ENCODE measurements at places on chromosomes 6 and 20.

DNA sequence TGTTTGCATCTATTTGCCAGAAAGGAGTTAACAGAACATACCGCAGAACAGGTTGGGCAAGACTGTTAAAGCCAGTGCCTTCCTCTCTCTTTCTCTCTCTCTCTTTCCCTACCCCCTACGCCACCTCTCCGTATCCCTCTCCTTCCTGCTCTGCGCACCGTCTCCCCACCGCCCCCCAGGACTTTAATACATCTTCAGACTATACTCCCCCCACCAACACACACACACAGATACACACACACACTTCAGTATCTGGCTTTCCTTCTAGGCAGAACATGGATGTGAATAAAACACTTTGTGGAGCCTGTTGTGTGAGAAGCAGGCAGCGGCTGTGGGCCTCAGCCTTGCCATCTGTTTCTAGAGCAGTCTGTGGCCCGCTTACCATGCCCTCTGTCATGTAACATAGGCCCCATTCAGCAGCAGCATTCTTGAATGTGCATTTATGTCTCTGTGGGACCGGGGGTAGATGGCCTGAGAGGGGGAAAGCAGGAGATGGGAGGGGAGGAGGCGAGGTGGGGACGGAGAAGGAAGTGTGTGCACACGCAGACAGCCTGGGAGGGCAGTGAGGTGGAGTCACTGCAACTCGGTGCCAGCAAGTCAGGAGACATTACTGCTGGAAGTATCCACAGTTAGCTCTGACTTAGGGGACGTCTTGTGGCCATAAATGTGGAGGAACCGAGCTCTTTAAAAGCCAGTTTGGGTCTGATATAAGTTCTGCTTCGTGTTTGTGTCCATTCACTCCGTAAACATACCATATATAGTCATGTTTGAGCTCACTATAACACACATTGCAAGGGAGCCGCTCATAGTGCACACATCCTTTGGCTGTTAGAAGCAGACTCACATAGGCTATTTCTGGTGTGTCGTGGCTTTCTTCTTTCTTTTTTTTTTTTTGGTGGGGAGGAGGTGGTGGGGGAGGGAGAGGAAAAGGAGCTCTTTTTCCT is 38.4 kb downstream of the RREB1 start:
- DNase-seq = peak; percentile 62

DNA sequence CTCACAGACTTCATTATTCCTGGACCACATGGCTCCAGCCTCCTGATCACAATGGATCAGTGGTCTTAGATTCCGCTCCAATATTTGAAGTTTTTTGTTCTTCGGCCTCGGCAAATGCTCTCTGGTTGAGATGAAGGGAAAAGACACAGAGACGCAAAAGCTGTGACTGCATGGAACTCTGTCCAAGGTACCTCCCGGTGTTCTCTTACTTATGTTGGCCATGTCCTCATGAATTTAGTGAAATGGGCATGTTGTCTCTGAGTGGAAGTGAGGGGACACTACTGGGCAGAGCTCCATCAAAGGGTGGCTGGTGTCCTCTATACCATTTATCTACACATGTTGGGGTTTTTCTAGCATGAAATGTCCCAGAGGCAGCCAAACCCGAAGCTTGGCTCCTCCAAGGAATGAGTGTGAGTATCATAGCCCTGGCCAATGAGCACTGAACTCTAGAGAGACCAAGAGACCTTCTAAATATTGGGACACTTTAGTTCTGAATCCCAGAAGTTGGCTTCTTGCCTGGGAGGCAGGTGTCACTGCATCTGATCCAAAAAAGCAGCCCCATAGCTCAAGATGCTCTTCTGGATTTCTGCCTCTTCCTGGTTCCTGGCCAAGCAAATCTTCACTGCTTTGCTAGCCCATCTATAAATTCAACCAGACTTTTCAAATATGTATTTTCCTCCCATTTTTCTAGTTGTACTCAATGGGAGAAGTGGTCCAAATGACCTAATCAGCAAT is 34.1 kb downstream of the HLA-G start:
- no peak for DNase-seq

GRCh38 chr6:17115251-17116116 is 13.6 kb downstream of the STMND1 start:
- no peak for DNase-seq

GRCh38 chr6:119283979-119284545 is 65.5 kb downstream of the MAN1A1 start:
- no peak for DNase-seq

GRCh38 chr6:3418496-3419060 is 38.3 kb downstream of the SLC22A23 start:
- no peak for DNase-seq

DNA sequence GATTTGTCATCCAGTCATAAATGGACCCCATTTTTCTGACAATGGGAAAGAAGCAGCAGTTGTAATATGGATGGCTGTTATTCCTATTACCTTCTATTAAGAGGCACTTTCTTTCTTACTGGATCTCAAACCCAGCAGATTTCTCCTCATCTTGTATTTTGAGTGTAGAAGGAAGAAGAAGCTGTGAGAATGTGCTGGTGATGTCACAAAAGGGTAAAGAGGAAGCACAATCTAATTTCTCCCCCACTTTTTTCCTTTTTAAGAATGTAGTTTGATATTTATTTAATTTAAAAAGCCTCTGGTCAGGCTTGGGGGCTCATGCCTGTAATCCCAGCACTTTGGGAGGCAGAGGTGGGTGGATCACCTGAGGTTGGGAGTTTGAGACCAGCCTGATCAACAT is 100.0 kb upstream of the JARID2 start:
- no peak for DNase-seq

DNA sequence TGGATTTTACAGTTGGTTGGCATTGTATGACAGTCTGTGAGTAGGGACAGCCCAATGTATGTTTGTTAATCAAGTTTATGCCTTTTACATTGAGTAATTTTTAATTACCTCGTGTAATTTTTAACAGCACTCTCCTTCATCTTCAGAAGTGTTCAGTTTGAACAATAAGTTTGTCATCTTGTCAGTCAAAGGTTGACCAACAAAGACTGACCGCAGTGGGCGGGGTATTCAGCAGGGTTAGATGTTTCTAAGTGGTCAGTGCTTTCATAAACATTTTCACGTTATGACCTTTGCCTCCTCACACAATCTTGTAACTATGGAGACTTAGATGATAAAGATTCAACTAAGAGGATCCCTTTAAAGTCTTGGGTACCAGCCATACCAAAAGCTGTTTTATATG is 40.8 kb downstream of the GFRA4 start:
- DNase-seq = no peak

DNA sequence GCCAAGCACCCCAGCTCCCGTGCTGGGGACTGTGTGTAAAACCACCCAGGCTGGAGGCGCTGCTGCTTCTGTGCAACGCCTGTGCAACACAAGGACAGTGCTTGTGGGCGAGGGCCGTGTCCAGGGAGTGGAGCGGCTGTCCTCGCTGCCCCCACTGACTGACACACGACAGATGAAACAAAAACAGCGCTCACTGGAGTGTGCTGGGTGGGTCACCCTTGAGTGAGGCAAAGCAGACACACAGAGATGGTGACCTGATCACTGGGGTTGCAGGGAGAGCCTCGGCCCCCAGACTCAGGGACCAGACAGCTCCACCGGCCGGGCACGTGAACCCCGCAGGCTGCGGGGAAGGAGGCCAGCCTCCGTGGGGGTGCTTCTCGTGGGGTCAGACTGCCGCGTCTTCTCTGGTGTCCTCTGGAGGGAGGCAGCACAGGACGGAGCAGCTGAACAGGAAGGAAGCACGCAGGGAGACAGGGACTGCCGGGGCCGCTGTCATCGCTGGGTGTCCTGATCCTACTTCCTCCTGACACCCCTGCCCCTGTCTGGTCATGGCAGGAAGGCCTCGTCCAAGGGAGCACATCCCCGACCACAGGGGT is 75.9 kb upstream of the CST7 start:
- no peak for DNase-seq

DNA sequence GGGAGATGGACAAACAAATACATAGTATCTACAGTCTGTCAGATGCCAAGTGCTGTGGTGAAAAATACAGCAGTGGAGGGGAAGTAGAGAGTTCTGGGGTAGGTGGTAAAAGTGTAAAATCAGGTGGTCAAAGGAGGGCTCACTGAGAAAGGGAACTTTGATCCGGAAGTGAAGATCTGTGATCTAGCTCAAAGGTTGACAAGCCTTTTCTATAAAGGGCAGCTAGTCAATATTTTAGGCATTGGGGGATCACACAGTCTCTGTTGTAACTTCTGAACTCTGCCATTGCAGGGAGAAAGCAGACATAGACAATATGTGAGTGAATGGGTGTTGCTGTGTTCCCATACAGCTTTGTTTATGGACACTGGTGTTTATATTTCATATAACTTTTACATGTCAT is 38.6 kb downstream of the SH3BGRL2 start:
- DNase-seq = no peak

DNA sequence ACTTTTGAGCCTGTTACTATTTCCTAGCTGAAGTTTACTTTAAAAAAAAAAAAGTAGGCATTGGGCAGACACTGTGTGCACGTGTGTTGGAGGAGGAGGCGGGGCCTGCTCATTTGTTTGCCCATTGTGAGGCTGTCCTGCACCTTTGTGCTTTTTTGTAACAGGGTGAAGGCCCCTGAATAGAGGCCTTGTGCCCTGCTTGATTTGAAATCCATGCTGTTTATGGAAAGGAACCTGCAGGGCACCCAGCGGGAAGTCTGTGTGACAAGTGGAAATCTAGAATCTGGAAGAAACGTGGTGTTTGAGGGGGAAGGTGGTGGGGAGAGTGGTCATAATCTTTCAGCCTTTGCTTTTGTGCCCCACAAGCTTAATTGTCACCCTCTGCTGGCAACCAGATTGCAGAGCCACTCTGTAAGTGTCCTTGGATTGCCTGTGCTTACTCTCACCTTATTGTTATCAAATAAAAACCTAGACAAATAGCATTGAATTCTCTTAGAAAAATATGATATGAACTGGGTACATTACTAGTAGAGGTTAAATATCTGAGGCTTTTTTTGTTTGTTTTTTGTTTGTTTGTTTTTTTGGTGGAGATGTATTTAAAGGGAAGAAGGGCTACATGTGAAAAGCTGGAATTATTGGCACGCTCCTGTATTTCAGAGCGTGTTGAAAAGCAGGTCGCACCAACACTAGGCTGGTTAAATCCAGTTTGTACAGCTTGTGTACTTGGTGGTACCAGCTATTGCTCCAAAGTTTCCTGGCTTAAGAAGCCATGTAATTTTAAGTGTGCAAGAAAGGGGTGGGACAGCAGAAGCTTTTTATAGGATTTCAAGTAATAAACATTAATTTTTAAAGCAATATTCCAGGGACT is 156.3 kb downstream of the ARID1B start:
- DNase-seq = no peak

Measured in SIG-M5 (cell line).